ENCODE measurements at places on chromosomes 5 and 9.
A peak's percentile ranks its signal among the peaks of the same experiment; 100 is the strongest.

GRCh38 chr9:125521462-125522327 lies 185.3 kb downstream of the MAPKAP1 start:
- peak; percentile 10 for DNase-seq

GRCh38 chr9:68443624-68444023 lies 87.2 kb downstream of the PGM5 start:
- DNase-seq, result no peak

DNA sequence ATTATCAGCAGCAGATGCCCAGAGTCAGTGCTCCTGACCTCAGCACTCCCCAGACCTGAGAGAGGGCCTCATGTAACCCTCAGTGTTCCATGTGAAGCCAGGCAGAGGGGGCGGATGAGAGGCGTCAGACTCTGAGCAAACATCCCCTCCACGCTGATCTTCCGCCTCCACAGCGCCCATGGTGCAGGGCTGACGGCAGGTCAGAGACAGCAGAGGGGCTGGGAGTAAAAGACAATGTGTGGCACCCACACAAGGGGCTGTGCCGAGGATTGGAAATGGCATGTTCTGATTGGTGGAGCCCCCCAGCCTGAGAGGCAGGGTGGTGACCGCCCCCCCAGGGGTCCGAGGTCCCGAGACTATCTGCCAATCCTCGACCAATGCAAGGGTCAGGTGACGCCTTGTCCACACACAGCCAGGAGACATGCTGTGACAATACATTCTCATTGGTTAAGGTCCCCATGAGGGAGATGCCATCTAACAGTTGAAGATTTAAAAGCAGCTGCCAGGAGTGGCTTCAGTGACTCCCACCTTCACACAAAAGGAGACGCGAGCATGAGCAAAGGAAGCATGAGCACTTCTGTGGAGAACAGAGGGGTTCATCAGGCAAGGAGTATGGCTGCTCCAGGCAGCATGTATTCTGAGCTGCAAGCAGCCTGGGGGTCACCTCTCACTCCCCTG lies 19.3 kb upstream of the SLC25A51 start:
- DNase-seq, result no peak

- peak; percentile 39 for DNase-seq
These were observed 70.1 kb upstream of the SPATA31E1 start for GRCh38 chr9:87812375-87813118.

GRCh38 chr5:37189355-37189754 lies 59.8 kb downstream of the CPLANE1 start:
- no peak for DNase-seq

- no peak for DNase-seq
These were observed 209.1 kb downstream of the NR2F1-AS1 start for GRCh38 chr5:93371893-93372292.

DNA sequence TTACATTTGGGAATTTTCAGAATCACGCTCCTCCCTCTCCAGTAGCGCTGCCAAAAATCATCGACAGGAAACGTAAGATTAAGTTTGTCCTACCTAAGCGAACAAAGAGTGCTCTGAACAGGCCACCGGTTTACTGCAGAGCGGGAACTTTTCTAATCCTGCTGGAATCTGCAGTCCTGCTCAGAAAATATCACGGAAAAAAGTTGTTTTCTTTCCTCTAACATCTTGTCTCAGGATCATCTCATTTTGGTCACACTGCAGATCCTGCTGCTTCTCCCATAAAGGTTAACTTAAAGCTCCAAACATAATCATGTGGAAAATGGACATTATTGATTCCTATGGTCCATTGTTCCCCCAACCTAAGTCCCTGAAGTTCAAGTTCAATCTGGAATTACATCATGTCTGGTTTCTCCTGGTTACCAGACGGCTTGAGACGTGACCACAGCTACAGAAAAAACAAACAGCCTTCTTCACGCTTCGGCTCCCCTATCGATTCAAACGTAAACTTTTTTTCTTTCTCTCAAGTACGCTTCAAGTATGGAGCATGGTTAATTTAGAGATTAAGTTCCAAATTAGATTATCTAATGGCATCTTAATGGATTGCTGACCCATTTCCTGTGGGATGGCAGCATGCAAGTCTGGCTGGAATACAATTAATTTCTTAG lies 217.6 kb downstream of the NFIB start:
- no peak for DNase-seq

DNA sequence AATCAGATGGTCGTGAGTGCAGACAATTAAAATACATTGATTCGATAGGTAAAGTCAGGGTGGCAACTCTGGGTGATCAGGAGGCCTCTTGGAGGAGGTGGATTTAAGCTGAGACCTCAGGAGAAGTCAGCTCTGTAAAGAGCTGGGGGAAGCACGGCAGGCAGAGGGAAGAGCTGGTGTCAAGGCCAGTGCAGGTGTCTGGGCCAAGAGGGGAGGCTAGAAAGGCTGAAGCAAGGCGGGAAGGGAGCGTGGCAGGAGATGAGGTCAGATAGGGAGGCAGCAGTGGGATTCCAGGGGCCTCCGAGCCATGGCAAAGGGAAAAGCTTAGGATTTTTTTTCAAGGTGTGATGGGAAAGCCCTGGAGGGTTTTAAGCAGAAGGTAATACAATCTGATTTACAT lies 178.7 kb downstream of the FSTL4 start:
- DNase-seq, result no peak

- DNase-seq, result no peak
These were observed 49.7 kb downstream of the KIF24 start for GRCh38 chr9:34279411-34279810.

- DNase-seq, result no peak
These were observed 37.8 kb upstream of the C5orf63 start for GRCh38 chr5:127111112-127111511.

DNA sequence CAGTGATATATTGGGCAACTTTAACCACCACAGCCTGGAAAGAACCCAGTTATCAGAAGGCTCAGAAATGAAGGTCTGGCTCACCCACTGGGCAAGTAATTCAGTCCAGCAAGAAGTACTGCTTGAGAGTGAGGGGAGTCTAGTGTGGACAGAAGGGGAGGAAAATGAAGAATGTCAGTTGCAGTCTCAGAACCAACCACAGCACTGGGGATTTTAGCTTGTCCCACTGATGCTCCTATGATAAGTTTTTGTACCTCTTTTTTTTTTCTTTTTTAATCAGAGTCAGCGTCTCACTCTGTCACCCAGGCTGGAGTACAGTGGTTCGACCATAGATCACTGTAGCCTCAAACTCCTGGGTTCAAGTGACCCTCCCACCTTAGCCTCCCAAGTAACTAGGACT lies 9.4 kb upstream of the CD72 start:
- DNase-seq, result no peak

DNA sequence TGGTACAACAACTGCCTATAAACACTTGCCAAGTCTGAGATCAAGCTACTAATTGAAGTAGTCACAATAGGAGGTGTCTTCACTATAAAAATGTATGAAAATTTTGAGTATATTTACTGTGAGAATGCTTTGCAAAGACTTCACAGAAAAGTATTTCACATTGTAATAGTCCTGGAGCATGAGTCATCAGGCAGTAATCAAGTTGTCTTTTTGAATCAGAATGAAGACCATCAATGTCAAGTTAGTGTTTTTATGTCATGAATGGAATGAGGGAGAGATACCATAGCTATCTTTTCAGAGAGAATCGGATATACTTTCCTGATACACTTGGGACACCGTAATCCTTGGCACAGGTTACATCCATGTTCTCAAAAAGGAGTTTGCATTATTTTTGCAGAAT lies 466.9 kb upstream of the ARRDC3 start:
- DNase-seq, result no peak

DNA sequence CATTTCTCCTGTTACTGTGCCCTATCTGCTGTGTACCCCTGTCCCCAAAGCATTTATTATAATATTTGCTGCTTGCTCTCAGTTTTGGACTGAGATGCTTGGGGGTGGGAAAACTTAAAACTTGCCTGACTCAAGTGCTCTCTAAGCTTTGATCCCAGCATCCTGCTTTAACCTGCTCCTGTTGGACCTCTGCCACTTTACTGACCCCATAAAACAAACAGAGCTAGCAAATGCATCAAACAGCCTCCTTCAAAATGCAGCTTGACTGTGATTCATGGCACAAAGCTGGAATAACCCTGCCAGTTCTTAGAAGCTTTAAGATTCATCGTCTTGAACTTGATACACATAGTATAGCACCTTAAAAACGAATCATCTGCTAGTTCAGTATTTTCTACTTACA lies 212.5 kb downstream of the DEPDC1B start:
- no peak for DNase-seq

GRCh38 chr5:95298651-95299050 lies 13.8 kb upstream of the MCTP1 start:
- no peak for DNase-seq

DNA sequence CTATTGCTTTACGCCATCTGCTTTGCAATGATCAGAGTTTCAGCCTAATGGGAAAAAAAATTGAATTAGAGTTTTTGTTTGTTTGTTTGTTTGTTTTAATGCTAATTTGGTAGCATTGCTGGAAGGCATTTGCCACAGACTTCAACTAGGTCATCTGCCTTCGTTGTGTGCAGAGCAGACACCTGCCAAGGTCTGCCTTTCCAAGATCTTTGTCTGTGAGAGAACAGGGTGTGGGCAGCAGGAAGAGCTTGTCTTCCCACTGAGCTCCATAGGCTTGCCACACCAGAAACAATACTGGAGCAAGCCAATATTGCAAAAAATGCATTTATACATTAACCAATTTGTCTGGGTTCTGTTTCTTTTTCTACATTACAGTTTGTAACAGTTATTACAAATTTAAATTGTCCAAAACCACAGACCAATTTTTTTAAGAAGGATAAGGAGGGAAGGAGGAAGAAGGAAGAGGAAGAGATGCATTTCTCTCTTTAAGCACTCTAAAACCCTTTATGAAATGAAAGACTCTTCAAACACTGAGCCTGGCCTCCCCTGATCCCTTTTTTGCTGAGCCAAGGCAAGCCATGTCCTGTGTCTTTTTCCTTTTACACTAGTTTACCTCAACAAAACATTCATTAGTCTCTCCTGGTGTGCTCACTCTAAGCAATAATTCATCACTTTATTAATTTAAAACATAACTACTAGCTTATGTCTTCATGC lies 210.5 kb downstream of the SNX18 start:
- DNase-seq, result no peak

- DNase-seq, result no peak
These were observed 8.7 kb downstream of the EBF1 start for GRCh38 chr5:159091065-159091464.

GRCh38 chr9:128552744-128553440 lies 505 bp downstream of the SPTAN1 start:
- peak; percentile 64 for DNase-seq

DNA sequence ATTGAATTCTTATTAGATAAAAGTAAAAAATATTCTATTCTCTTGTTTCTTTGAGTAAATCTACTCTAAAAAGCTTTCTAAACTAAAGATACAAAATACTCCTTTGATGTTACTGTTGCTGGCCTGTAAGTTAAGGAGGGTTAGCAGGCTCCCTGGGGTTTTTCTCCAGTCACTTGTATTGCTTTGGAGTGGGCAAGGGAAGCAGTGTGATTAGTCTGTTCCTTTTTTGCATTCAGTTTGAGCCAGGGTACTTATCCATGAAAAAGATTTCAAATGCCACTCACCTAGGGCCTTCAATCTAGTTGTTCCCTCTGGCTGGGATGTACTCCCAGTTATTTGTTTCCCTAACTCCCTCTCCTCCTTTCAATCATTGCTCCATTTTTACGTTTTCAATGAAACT lies 256.2 kb upstream of the SMC2 start:
- no peak for DNase-seq

DNA sequence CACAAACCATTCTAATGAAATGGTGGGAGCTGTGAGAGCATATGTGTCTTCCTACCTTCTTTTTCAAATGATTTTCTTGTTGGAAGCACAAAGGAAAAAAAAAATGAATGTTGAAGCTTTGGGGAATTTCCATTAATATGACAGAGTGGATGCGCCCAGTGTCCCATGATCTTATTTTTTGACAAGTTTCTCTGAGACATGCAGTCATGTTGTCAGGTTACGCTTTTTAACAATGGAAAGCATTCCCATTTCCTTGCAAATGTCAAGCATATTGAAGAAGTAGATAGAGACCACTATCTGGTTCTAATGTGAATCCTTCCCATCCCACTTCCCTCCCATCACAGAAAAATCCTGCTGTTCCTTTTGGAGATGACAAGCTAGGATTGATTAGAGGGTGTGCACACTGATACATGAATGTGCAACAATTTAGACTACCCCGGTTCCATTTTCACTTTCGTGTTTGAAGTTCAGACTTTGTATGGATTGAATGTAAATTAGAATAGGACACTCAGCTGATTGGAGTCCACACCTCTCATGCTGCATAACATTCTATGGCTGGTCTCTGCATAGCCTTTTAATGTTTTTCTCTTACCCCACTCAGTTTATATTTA lies 919.4 kb downstream of the TLE4 start:
- no peak for DNase-seq

DNA sequence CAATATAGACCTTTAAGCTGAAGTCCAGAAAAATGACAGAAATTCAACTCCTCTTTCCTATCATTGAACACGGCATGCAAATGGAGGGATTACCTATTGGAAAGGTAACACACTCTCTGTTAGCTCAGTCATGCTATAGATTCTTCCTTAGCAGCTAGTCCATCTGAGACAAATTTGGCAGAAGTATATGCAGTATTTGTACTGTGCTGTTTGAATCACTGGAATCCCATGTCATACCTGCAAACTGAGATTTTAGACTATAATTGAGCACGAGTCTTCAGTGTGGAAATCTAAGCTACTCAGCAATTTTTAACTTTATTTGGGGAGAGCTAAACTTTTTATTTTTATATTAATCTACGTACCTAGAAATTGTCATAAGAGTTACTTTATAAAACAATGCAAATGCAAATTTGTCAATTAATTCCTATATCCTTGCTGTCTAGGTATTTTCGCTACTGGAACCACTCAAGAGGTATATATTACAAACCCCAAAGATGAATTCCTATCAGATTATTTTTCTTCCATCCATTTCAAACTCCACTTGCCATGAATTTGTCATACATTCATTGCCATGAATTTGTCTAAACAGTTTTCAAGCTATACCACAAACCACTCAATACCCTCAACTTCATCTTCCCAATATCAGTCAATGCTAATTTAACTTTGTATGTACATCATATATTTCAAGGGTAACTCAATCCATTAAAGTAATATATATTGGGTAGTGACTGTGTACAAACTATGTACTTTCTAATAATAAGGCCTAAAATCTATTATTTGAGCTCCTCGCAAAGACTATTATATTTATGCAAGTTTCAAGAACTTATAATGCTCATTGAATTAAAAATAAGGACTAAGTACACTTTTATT lies 224.8 kb downstream of the MEF2C start:
- DNase-seq, result no peak

DNA sequence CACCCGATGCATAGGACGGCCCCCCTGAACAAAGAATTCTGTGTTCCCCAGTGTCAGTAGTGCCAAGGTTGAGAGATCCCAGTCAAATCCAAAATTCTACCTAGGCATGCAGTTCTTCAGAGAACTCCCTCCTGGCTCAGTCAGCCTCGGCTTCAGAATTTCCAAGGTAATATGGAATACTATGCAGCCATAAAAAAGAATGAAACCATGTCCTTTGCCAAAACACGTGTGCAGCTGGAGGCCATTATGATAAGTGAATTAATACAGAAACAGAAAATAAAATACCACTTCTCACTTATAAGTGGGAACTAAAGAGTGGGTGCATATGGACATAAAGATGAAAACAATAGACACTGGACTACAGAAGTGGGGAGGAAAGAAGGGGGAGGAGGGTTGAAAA lies 87.1 kb upstream of the TRIO start:
- no peak for DNase-seq

GRCh38 chr9:127554966-127555839 lies 56.9 kb upstream of the STXBP1 start:
- no peak for DNase-seq
